ENCODE measurements at places on chromosomes 2 and 18.

DNA sequence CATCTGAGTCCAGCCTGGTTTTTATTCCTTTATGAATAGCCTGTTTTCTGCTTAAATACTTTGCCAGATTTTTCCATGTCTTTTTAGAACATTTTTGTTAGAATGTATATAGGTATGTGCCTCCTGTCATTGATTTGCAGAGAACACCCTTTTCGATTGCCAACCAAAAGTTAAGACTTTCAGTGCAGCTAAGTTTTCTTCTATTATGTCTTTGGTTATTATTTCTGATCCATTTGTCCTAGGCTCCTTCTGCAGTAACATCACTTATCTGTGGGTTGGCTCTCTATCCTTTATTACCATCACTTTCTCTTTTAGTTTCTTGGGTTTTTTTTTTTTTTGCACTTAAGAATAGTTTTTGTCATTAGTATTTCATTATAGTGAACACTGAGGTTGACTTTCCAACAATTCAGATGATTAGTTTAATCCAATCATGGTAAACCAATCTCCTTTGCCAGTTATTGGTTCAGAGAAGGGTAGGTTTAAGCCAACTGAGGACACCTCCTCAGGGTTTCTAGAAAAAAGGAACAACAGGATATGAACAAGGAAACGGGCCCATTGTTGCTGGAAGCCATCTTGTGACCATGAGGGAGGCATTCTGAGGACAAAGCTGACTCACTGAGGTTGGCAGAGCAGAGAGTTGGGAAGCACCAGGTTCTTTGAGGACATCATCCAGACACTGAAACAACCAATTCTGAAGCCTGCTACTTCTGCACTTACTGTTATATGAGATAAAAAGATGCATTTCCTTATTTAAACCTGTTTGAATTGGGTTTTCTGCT lies 37.9 kb upstream of the GBX2 start:
- no peak for DNase-seq

GRCh38 chr2:126859631-126860030 lies 39.1 kb upstream of the TEX51 start:
- DNase-seq = no peak

GRCh38 chr2:23203383-23203782 lies 181.6 kb upstream of the KLHL29 start:
- DNase-seq = no peak

DNA sequence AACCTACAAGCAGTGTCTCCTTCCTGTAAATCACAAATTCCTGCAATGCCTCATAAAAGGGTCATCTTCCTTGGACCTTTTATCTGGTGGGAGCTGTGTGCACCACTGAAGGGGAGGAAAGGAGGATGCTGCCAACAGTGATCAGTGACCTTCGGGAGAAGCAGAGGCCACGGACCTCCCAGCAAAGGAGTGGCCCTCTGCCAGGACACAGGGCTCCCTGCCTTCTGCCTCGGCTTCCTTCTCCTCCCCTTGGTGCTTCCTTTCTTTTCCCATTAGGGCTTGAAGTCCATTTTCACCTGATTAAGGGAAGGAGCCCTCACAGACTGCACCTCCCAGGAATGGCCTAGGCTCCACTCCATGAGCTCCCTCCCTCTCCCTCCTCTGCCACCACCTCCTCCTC lies 85.3 kb upstream of the ITGA6 start:
- no peak for DNase-seq

DNA sequence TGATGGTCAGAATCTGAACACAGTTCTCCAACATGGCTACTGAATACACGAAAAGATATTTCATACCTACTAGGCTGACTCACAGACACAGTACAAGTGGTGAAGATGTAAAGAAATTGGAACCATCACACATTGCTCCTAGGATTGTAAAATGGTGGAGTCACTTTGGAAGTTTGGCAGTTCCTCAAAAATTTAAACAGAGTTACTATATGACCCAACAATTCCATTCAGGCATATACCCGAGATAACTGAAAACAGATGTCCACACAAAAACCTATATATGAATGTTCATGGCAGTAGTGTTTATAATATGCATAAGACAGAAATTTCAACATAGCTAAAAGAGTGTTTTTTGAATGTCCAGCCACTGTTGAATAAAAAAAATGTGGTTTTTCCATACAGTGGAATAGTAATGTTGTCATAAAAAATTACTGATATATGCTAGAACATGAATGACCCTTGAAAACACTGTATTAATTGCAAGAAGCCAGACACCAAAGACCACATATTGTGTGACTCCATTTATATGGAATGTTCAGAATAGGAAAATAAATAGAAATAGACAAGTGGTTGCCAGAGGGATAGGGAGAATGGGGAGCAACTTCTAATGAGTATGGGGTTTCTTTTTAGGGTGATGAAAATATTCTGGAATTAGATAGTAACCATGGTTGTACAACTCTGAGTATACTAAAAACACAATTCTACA lies 10.1 kb downstream of the RMP24 start:
- DNase-seq = no peak

- no peak for DNase-seq
These were observed 6.8 kb upstream of the EFHD1 start for GRCh38 chr2:232626584-232626983.

DNA sequence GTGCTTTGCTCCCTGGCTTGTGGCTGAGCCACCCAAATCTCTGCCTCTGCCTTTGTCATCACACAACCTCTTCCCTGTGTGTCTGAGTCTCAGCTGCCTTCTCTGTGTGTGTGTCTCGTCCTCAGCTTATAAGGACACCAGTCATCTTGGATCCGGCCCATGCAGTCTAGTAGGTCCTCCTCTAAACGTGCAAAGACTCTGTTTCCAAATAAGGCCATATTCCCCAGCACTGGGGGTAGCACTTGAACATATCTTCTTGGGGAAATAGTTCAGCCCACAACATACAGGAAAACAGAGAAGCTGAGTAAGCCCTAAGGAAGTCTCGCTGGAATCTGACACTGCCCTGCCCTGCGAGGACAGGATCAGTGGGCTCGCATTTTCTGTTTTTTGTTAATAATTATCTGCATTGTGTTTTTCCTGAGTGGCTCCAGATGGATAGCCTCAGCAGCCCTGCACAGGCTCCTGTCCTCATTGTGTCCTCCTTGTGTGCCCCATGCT lies 42.1 kb downstream of the MTCL1 start:
- no peak for DNase-seq

DNA sequence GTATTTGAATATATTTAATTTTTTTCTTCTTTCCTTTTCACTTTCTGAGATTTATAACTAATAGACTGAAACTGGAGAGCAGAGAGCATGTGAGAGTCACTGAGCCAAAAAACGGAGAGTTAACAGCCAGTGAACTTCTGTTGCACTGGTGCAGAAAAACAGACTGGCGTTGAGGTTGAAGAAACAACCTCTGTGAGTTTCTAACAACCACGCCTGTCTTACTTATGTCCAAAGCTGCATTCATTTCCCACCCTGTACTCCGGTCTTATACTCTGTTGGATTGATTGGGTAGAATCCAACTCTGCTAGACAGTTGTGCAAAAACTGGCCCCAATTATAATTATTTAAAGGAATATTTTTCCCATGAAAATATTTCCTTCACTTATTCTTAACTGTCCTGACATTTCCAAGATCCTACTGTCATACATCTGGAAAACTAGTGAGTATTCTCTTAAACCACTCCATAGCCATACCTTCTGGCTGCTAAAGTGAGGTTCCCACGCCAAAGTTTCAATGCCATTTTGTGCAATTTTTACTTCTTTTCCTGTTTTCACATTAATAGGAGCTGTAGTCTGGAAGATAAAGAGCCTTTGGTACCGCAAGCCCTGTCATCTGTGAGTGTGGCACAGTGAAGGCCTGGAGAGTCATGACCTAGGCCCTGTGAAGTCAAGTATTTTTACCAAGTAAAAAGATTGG lies 9.4 kb downstream of the CYP1B1 start:
- DNase-seq = no peak

- DNase-seq = no peak
These were observed 103.1 kb downstream of the PPP1R1C start for GRCh38 chr2:182088681-182089320.

- no peak for DNase-seq
These were observed 51.0 kb upstream of the CTDP1 start for GRCh38 chr18:79628416-79629248.

- DNase-seq = no peak
These were observed 66.5 kb downstream of the ALPK2 start for GRCh38 chr18:58562146-58562998.

GRCh38 chr2:56464613-56465012 lies 280.8 kb downstream of the CCDC85A start:
- no peak for DNase-seq

DNA sequence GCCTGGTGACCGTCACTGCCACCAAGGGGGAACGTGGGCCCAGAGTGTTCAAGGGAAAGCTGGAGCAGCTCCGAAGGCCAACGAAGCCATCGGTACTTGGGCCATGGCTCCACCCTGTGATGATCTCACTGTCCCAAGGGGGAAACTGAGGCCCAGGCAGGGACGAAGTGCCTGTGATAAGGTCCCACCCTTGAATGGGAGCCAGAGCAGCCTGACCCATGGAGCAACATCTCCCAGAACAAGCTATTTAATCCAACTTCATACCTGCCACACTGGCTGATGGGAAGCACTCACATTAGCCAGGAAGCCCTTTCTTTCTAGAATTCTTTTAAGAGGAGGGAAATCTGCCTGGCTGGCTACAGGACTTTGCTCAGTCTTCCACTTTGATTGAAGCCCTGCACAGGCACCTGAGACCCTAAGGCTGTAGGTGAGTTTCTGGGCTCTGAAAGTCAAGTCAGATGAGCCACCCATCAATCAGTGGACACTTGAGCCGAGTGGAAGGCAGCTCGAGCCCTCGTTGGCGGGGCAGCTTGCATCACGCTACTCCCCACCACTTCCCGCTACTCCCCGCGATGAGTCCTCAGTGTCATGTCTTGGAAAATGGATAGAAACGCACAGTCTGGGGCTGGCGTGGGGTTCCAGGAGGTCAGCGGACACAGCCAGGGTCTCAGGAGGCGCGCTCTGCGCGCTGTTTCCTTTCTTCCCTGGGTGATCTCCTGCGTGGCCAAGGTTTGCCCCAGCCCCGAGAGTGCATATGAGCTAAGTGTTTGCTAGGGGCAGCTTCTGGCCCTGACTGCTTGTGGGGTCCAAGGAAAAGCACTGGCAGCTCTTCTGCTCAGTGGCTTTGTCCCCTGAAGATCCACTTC lies 2.5 kb upstream of the HS6ST1 start:
- DNase-seq = no peak

DNA sequence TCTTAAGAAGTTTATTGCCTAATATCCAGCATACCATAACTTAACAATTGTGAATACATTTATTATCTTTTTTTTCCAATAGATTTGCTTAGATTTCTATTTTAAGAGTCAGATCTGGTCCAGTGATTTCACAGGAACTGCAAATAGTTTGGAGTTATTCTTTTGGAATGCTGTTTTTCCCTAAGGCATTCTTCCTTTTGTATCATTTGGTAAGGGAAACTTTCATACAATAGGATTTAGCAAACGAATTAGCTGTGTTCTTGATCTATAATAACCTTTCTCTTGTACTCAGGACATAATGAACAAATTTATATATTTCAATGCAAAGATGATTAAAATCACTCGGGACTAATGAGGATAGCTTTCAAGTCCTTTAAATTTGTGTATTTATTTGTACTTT lies 201.6 kb downstream of the ERBB4 start:
- no peak for DNase-seq

GRCh38 chr2:118667348-118667747 lies 180.1 kb downstream of the EN1 start:
- no peak for DNase-seq

DNA sequence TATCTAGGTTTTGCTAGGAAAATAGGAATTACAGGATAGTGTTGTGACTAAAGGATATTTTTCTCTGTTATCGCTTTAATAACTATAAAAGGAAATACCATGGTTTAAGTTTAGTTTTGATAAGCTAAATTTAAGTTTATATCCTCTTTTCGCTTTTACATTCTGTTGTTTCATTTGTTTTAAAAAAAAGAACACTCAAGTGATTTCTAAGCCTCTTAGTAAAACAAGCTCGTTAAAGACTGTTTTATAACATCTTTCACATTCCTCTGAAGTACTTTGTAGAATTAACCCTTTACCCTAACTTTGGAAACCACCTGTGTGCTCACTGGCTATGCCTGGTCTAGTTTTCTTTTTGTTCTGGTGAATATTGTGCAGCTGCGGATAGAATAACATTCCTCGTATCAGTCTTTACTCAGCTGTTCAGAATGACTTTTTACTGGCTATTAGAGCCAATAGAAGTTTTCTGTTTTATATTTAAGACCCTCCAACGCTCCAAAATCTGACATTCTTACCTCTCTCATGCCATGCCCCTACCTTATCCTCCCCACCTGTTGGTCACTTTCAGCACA lies 183.1 kb downstream of the PTPRM start:
- no peak for DNase-seq

- peak; percentile 31 for DNase-seq
These were observed 14.4 kb downstream of the RAB12 start for GRCh38 chr18:8623549-8624106.

DNA sequence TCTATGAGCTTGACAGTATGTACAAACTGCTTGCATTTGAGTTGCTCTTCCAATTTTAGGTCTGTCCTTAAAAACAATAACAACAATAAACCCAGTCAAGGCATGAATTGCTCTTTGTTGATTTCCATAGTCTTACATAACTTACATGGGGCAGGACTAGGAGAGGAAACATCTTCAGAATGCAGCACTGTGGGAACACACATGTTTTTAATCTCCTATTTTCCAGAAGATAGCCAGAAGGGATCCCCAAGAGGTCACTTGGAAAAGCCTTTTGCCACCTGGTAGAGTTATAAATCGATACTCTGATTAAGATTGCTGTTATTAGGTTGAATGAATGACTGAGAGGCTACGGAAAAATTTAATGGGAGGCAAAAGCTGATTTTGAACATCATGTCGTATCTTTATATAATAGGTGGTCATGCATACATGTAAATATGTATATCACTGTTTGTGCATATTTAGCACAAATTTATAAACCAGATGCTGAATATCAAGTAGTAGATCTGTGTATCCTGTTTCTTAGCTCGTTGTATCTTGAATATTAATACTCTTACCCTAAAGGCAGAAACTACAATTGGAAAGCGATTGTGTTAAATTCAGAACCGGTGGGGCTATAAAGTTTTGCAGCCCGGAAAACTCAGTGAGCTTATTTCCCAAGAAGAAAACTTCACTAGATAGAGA lies 479.4 kb upstream of the TCF4 start:
- no peak for DNase-seq

DNA sequence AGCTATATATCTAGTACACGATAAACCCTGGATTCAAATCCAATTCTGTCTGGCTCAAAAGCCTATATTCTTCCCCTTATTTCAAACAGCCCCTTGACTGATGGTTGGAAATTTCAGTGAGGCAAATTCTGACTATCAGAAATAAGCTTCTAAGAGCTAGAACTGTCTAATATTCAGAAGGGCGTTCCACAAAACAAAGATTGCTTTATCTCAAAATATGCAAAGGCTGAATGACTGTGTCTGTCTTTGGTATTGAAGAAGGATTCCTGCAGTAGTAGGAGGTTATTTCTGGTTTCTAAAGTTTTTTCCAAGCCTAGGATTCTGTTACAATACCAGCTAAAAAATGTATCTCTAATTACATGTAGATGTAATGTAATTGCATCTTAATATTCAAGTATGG lies 31.1 kb downstream of the DRC1 start:
- DNase-seq = no peak

Measured in hematopoietic multipotent progenitor cell treated with erythropoietin and hydrocortisone succinate and interleukin-3 and kit ligand, for 8 days (in vitro differentiated cells).